ENCODE measurements at places on chromosomes 2 and 18.

DNA sequence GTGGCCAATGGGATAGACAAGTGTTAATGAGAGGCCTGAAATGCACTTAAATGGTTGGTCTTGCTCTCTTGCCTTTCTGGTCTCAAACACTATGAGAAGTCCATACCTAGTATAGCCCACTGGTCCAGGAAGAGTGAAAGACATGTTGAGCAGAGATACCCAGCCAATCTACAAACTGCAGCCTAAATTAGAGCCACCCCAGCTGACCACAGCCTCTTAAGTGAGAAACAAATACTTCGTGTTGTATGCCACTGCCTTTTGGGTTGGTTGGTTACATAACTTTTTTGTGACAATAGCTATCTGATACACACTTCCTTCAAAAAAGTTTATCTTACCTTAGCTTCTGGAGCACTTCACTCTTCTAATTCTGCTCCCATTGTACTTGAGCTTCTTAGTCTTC is 8.8 kb upstream of the EXOC6B start:
- no peak for DNase-seq

- DNase-seq = peak; percentile 71
These were observed 208.4 kb downstream of the RAD51AP2 start for GRCh38 chr2:17309741-17310339.

GRCh38 chr2:45180779-45181178 is 171.5 kb upstream of the SIX2 start:
- no peak for DNase-seq

- DNase-seq = no peak
These were observed 121.6 kb downstream of the SP100 start for GRCh38 chr2:230537531-230537976.

GRCh38 chr2:162126111-162126519 is 25.9 kb downstream of the GCG start:
- DNase-seq = peak; percentile 82

GRCh38 chr2:44077942-44078511 is 82.2 kb upstream of the LRPPRC start:
- no peak for DNase-seq

DNA sequence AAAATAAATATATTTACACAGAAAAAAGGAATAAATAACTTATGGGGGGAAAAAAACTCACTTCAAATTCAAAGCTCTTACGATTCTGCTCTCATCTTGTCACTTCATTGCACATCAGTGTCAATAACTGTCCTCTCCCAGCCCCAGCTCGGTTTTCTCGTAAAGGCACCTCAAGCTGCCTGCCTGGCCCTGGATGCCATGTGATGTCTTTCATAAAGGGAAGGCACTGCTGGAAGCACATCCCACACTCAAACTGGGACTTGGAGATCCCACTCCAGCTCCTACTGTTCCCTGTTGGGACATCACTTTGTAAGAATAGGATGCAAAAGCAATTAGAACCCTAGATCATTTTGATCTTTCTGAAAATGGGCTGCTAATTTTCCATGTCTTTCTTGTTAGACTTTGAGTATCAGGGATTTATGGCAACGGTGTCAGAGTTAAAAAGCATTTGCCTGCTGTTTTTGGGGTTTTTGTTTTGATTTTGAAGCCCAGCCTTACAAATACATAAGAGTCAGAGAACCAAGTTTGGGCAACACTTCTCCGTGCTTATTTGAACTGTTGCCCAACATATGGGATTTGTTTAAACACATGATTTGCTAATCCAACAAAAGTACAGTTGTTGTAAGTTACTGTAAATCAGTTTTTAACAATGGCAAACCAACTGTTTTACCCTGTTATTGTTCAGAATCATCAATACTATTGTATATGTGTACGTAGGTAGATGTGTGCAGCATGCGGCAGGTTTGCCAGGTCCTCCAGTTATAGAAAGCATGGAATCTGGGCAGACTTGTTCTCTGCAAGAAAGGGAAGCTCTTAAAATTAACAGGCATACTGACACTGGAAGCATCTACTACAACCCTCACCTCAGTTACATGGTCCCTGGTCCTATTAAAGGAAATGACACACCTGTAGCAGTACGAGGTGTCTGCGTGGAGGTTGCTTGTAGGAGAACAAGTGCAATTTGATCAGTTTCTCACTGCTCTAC is 20.6 kb downstream of the SERTAD2 start:
- DNase-seq = no peak

GRCh38 chr18:57223144-57223870 is 76.4 kb downstream of the BOD1L2 start:
- DNase-seq = no peak

- DNase-seq = no peak
These were observed 29.0 kb upstream of the MAL start for GRCh38 chr2:94996305-94997100.

DNA sequence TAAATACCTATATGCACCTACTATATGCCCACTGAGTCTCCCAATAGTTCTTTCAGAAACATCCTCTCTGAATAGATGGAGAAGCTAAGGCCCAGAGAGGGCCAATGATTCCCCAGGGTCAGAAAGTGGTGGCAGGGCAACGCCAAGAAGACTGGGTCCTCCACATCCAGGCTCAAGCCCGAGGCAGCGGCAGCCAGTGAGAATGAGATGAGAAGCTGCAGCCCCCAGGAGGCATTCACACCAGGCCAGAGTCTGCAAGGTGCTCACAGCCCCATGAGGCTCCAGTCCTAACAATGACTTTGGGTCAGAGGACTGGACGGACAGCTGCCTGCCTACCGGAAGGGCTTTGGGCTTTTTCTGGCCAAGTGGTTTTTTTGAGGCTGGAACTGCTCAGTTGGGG is 3.5 kb downstream of the TEX261 start:
- no peak for DNase-seq

DNA sequence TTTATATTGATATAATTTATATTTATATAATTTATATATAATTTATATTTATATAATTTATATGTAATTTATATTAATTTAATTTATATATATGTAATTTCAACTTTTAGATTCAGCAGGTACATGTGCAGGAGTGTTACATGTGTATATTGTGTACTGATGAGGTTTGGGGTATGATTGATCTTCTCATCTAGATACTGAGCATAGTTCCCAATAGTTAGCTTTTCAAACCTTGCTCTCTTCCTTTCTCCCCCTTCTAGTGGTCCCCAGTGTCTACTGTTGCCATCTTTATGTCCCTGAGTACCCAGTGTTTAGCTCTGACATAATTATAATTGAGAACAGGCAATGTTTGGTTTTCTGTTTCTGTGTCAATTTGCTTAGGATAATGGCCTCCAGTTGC is 1335.3 kb upstream of the CDH2 start:
- no peak for DNase-seq

DNA sequence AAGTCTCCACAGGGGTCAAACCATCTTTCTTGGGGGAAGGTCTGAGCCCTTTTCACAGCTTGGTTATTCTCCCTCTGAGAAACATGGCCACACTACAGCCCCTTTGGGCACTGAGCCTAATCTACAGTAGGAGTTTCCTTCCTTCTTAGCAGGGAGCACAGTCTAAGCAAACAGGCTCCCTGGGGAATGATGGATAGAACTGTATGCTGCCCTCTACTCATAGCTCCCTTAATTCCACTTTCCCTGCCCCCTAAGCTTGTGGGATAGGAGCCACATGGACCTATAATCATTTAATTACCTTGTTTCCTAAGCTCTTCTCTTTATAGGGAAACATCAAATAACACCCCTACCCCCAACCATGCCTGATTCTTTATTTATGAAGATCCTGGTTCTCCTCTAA is 442.1 kb upstream of the MEX3C start:
- no peak for DNase-seq
